ENCODE measurements at places on chromosomes 6 and 20.

- DNase-seq, result no peak
Measured at GRCh38 chr20:719816-720215, 44.2 kb upstream of the SCRT2 start.

GRCh38 chr20:19079536-19080299 lies 132.7 kb upstream of the SLC24A3 start:
- DNase-seq, result peak; percentile 5

GRCh38 chr6:157096105-157096504 lies 227.2 kb downstream of the TMEM242 start:
- DNase-seq, result no peak

GRCh38 chr20:42576167-42576566 lies 613.5 kb downstream of the PTPRT start:
- no peak for DNase-seq

GRCh38 chr6:35080016-35080680 lies 61.0 kb downstream of the TCP11 start:
- DNase-seq, result no peak

- DNase-seq, result no peak
Measured at GRCh38 chr6:11495565-11496145, 41.9 kb upstream of the TMEM170B start.

- DNase-seq, result no peak
Measured at GRCh38 chr6:74284284-74284683, 588.3 kb downstream of the CD109 start.

- no peak for DNase-seq
Measured at GRCh38 chr20:11822540-11822794, 95.2 kb upstream of the BTBD3 start.

- peak; percentile 75 for DNase-seq
Measured at GRCh38 chr6:143745166-143746133, 67.7 kb downstream of the PHACTR2 start.

- DNase-seq, result no peak
Measured at GRCh38 chr6:36760685-36761435, 63.2 kb downstream of the RAB44 start.

- no peak for DNase-seq
Measured at GRCh38 chr20:24442909-24443308, 26.5 kb upstream of the SYNDIG1 start.

DNA sequence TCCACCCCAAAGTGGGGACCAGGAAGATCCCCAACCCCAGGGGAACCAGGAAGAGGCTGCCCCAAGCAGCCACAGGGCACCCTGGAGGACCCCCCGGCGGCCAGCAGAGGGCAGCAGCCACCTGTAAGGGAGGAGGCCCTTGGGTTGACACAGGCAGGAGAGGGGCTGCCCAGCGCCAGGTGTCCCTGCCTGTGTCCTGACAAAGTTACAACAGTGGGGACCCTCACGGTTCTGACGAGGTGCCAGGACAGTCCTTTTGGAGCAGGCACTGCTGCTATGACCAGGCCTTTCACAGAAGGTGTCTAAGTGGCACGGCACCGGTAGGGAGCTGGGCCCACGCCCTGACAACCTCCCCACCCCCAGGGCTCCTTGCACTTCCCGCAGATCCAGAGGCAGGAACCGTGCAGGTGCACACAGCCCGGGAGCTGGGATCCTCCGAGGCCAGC lies 176.7 kb downstream of the BMP7 start:
- DNase-seq, result peak; percentile 43

DNA sequence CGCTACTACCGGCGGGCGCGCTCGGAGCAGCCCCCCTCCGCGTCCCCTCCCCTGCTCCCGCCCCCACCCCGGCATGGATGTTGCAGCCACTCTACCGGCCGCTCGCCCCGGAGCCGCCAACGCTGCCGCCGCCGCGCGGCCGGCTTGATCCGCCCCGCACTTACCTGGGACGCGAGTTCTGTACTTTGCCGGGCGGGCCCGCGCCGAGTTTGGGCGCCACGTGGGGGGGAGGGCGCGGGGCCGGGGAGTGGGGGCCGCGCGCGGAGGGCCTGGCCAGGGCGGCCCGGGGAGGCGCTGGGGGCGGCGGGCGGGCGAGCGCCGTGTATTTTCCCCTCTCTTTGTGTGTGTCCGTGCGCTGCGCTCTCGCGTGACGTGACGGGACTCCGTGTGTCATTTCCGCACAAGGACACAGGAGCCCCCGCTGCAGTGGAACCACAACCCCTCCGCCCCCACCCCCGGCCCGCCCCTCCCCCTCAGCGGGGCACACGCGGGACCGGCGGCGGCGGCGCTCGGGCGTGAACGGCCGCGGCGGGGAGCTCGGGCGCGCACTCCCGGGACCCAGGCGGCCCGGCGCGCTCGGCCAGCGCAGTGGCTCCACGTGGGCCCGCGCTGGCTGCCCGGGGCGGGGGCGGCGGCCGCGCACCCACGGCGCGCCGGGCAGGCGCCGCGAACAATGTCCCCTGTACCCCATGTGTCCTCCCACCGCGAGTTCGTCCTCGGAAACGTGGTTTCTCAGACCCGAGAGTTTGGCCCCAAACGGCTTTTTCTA lies at the start of gene BEND3:
BEND3 (minus strand) TSS at position 590 of the 769 bp plus-strand sequence. CDS start 16,230 bp downstream, outside the sequence.
- peak; percentile 29 for DNase-seq

GRCh38 chr6:112041535-112041934 lies 12.4 kb upstream of the CCN6 start:
- no peak for DNase-seq

- DNase-seq, result no peak
Measured at GRCh38 chr20:62760471-62760855, 35.8 kb upstream of the MRGBP start.

DNA sequence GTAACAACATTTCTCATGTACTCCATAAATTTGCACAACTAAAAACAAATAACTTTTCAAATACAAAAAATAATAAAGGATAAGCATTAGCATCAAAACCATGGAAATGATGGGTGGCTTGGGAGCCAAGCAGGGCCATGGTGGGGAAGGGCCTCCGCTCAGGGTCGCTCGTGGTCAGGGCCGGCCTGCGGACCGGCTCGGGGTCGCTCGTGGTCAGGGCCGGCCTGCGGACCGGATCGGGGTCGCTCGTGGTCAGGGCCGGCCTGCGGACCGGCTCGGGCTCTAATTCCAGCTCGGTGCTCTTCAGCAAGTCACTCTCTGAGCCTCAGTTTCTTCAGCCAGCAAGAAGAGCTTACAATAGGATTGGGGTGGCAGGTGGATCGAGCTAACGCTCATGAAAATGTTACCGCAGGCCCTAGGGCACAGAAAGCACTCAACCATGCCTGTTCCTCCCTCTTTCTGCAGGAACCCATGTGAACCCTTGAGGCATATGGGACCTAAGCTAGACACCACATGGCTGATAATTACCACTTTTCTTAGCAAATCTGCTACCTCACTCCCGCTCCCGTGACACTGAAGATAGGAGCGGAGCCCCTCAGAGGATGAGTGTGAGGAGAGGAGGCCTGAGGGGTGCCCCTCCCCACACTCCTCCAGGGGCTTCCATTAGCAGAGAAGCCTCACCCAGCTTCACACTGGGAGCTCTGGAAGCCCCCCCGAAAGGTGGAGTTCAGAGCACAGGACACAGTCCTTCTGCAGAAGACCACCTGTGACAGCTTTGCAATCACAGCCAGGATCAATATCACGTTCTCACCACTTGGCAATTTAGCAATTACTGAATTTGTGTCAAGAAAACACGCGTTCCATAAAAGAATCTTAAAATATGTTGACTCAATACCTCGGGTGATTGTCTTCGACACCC lies 103.0 kb downstream of the PSMB1 start:
- DNase-seq, result no peak

DNA sequence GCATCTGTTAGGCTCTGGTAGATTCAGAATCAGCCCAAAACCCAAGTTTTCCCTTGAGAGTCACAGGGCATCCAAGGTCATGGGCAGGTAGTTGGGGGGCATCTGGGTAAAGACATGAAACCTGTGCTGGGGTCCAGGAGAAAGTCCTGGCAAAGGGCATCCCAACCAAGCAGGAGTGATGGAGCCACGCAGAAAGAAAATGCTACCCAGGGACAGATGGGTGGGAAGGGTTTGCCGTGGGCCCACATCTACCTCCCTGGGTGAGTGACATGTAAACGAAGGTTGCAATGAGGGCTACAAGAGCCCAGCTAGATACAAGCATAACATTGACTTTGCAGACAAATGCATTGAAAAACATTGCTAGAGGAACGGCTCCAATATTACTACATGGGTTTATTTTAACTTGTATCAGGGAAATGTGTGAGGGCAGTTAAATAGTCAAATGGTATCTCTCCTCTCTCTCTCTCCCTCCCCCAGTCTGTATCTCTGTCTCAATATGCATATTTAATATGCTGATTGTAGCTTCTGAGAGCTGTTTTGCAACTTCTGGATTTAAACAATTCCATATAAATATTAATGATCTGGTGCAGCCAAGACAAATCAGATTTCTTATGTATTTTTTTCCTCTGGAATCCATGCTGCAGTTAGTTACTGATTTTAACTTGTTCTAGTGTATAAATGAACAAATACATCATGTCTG lies 135.7 kb downstream of the SYNDIG1 start:
- DNase-seq, result no peak

- no peak for DNase-seq
Measured at GRCh38 chr6:26623339-26623859, 26.6 kb downstream of the ABT1 start.

GRCh38 chr6:142722012-142722411 lies 223.0 kb downstream of the HIVEP2 start:
- DNase-seq, result no peak

GRCh38 chr20:56187534-56188165 lies 60.9 kb upstream of the MC3R start:
- DNase-seq, result no peak

GRCh38 chr20:44615876-44616603 lies 33.7 kb downstream of the PKIG start:
- DNase-seq, result no peak

GRCh38 chr20:41213150-41213820 lies 75.9 kb downstream of the PLCG1 start:
- DNase-seq, result peak; percentile 40

GRCh38 chr20:49140411-49140810 lies 47.7 kb downstream of the STAU1 start:
- DNase-seq, result no peak

GRCh38 chr6:3419624-3420272 lies 37.1 kb downstream of the SLC22A23 start:
- peak; percentile 96 for DNase-seq

- no peak for DNase-seq
Measured at GRCh38 chr6:101605874-101606273, 212.4 kb downstream of the GRIK2 start.

- DNase-seq, result no peak
Measured at GRCh38 chr6:37495244-37495934, 4.3 kb downstream of the CCDC167 start.

DNA sequence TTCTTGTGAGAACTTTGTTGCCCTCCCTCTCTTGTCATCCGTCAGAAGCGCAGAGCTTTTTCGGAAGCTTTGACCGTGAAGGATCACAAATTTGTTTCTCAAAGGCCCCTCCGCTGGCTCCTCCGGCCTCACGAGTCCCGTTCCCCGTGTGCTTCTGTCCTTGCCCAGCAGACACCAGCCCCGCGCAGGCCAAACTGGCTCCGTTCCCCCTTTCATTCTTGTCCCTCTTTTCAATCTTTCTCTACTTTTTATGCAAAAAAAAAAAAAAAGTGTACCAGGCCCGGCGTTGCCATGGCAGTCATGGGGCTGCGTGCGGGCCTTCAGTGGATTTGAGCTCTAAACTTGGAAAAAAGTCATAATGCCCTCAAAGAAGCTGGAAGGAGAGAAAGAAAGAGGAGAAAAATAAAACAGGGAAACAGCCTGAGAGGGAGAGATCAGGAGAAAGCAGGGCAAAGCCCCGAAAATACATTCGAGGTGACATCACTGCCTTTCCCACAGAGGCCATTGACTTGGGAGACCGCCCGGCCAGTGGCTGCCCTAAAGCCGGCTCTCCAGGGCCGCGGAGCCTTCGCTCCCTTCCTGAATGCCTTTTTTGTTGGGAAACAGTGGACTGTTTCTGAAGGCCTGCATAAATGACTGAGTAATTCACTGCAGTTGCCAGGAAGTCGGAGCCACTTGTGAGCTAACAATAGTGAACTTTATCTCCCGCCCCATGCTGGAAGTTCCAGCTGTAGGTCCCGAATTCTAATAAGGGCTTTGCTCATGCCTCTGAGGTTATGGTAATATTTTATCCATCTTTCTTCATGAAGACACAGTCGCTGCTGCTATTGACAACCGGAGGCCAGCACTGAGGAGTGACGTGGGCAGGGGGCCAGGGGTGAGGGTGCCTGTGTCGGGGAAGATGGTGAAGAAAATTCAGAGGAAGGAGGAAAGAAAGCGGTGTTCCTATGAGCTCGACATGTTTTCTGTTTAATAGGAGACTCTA lies 670.9 kb downstream of the QKI start:
- DNase-seq, result peak; percentile 73

GRCh38 chr20:62146019-62146755 lies 2.6 kb downstream of the SS18L1 start:
- DNase-seq, result no peak

DNA sequence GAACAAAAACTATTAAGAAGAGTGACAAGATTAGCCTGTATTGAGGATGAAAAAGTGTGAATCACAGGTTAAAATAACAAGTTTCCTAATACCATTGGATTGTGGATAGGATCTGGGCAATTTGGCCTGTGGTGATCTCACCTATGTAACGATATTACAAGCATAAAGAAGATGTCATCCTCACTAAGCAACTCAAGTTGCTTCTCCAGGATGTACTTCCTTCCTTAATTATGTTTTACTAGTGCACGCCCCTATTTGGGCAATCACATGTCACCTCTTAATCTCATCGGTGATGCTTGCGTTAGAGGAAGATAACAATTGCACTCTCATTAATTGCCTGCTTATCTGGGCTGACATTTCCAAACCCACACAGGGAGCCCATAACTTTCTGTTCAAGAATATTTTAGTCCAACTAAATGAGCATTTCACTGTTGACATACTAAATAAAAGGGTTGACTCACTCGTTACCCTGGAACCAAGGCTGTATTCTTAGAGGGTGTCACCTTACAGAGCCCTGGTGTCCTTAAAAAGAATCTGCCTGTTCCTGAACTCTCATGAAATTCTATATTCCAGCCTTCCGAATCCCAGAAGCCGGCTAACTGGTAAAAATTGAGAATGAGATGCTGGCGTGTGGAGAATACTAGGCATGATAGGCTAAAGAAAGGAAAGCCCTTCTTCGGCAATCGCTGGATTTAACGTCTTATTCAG lies 88.2 kb upstream of the ATXN1 start:
- peak; percentile 78 for DNase-seq

DNA sequence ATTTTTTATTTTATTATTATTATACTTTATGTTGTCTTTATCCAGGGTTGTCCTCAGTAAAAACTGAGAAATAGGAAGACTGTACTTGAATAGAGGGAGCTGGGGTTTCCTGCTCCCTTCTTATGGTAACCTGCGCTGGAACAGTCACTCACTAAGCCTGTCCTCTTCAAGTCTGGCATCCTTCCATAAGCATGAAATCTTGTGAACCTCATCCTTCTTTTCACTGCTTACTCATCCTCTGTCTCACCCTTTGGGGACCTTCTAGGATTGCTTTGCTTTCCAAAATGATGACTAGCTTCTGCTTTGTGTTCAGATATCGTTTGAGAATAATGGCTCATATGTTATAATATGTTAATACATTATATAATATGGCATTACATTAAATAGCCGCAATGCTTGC lies 90.6 kb downstream of the C6orf118 start:
- DNase-seq, result peak; percentile 67

Measured in fibroblast of skin of back (primary cell).